Mammary epithelial cell (primary cell): ENCODE measurements at places on chromosomes 3 and 15.
A peak's percentile ranks its signal among the peaks of the same experiment; 100 is the strongest.

GRCh38 chr3:52783211-52783555 lies 5.8 kb downstream of the ITIH1 start:
- no peak for DNase-seq

GRCh38 chr15:98923171-98923570 lies 84.4 kb downstream of the PGPEP1L start:
- DNase-seq: no peak

GRCh38 chr3:20140881-20141280 lies 45.1 kb downstream of the SGO1 start:
- no peak for DNase-seq

- DNase-seq: no peak
Observed at GRCh38 chr3:71562938-71563337, 20.6 kb downstream of the FOXP1 start.

DNA sequence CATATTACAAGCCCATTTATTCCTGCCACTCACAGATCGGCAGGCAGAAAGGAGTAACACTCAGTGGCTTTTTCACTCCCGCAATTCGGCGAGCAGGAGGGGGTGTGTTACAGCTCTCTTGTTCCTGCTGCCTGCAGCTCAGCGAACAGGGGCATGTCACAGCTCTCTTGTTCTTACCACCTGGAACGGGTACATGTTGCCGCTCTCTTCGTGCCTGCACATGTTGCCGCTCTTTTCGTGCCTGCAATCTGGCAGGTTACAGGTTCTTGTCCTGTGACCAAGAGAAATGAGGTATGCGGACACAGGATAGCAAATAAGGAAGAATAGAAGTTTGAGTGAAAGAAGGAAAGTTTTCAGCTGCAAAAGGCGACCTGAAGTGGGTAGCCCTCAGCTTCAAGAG lies 761.4 kb downstream of the NAALADL2 start:
- no peak for DNase-seq

- no peak for DNase-seq
Observed at GRCh38 chr3:9553948-9554513, 409 bp upstream of the LHFPL4 start.

DNA sequence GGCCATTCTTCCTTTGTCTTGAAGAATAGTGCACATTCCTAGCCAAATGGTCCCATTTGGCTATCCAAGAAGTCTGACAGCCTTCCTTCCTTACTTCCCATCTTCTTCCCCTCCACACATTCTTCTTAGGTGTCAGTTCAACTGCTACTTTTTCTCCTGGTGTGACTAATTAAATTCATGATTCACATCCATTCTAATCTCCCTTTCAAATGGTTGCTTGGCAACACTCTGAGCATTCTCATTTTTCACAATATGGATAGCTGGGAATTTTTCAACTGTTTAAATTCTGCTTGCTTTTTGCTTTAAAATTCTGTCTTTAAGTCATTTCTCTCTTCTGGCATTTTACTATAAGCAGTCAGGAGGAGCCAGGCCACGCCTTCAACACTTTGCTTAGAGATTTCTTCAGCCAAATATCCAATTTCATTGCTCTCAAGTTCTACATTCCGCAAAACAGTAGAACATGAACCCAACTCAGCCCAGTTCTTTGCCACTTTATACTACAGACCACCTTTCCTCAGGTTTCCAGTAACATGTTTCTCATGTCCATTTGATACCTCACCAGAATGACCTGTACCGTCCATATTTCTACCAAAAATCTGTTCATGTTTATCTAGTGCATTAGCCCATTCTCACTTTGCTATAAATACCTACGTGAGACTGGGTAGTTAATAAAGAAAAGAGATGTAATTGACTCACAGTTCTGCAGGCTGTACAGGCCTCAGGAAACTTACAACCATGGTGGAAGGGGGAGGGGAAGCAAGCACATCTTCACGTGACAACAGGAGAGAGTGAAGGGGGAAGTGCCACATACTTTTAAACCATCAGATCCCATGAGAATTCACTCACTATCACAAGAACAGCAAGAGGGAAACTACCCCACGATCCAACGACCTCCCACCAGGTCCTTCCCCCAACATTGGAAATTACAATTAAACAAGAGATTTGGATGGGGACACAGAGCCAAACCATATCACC lies 31.9 kb upstream of the MCF2L2 start:
- peak; percentile 49 for DNase-seq

GRCh38 chr15:81049835-81050234 lies 49.1 kb downstream of the TLNRD1 start:
- DNase-seq: no peak

DNA sequence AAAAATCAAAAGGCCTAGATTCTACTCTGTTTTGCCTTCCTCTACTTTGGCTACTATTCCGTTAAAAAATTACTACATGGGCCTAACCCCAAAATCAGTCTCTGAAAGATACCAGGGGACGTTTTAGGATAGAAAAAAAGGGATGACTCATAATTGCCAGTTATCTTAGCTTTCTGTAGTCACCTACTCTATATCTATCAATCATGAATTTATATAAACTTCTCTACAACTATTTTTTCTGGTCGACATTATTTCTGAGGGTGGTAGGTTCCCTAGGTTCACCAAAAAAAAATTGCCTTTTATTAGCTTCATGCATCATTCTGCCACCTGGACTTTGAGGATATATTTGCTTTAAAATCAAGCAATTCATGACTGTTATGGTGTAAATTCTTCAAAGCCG lies 36.5 kb downstream of the RAF1 start:
- no peak for DNase-seq

- DNase-seq: no peak
Observed at GRCh38 chr3:18890449-18890848, 257.9 kb upstream of the KCNH8 start.

GRCh38 chr15:27064080-27064479 lies 93.1 kb downstream of the GABRG3 start:
- DNase-seq: no peak

- DNase-seq: no peak
Observed at GRCh38 chr3:105790534-105790933, 78.3 kb downstream of the CBLB start.

GRCh38 chr15:67550522-67550921 lies 8.0 kb downstream of the MAP2K5 start:
- DNase-seq: no peak

- peak; percentile 88 for DNase-seq
Observed at GRCh38 chr15:73983211-73983727, 8.8 kb downstream of the STOML1 start.

DNA sequence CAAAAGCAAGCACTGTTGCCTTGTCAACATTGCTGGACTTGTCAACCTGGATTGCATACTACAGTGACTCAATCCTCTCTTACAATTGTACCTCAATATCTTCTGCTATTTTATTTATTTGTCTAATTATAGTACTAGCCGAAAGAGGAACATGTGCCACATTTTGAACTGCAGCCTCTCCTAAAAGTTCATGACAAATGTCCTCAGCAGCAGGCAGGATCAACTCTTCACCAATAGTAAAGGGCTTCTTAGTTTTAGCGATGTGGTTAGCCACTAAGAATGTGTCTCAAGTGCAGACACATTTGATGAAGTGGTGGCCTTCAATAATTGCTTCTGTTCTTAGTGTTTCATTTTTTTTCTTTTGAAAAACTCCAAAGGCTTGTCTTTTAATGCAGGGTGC lies 13.2 kb downstream of the DOCK3 start:
- no peak for DNase-seq

- no peak for DNase-seq
Observed at GRCh38 chr3:15978801-15979200, 181.0 kb upstream of the ANKRD28 start.

DNA sequence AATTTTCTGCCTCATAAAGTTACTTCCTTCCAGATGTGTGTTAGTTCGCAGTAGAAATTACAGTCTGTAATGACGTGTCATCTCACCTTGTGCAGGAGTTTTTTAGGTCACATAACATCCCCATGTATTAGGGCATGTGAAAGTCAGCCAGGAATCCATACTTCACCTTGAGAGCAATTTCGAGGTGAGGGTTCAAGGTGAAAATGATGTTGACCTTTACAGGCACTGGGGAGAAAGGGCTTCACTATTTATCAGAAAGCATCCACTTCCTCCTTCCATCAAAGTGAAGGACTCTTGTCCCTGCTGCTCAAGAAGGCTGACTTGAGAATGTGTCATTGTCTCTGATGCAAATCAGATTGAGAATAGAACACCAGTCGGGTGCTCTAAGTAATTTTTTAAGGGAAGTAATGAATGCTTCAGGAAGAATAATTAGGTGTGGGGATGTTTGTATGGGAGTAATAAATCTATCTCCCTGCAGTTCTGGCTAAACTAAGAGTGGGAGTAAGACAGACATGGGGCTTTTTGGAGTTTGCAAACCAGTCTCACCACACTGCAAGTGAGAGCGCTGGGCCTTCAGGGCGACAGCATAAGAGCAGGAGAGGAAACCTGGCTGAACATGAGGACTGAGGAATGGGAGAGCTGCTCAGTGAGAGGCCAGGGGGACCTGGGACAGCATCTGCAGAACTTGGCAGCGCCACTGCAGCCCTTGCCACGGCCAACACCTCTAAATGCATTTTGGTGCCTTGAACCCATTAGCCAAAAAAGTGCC lies 85.9 kb upstream of the IL12A start:
- DNase-seq: no peak

DNA sequence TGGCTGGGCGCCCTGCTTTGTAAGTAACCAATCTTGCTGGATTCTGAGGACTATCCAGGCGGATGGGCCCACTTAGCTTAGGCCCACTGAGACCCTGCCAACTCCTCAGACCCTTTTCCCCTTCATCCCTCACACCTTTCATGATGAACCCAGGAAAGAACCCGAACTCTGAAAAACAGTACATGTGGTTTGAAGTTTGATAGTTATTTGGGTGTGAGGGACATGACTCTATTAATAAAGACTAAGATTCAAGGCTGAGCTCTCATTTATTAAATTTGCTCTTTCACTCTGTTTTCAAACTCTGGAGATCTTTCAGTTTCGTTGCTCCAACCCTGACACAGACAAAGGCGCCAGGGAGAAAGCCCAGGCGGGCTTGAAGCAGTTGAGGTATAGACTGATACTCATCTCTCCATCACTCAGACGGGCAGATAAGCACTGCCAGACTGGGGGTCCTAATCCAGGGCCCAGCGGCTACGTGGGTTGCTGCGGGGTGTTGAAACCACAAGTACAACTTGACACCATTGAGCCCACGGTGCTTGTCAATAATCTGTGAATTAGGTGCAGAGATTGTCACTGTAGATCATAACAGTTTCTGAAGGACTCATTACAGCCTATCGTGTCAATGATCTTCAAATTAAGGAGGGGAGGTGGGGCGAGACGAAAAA lies 7.2 kb upstream of the SOX2 start:
- no peak for DNase-seq

GRCh38 chr3:37131860-37132144 lies 42.6 kb downstream of the LRRFIP2 start:
- no peak for DNase-seq

DNA sequence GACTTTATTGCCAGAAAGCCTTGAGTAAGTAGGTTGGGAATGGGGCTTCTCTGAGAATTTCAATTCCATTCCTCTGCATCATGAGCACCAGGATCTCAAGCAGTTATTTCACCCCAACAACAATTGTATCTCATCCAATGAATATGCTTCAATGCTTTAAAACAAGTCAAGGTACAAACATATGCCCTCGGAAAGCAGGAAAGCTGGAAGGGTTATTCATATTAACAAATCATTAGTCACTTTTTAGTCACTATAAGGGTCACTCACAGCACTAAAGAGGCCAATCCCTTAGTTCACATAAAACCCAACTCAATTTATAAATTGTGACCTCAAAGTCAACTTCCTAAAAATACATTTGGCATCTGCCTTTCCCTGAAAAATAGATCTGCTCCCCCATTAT lies 16.2 kb downstream of the MB21D2 start:
- DNase-seq: peak; percentile 85

GRCh38 chr15:68816158-68816557 lies 4.5 kb downstream of the ANP32A start:
- DNase-seq: no peak

DNA sequence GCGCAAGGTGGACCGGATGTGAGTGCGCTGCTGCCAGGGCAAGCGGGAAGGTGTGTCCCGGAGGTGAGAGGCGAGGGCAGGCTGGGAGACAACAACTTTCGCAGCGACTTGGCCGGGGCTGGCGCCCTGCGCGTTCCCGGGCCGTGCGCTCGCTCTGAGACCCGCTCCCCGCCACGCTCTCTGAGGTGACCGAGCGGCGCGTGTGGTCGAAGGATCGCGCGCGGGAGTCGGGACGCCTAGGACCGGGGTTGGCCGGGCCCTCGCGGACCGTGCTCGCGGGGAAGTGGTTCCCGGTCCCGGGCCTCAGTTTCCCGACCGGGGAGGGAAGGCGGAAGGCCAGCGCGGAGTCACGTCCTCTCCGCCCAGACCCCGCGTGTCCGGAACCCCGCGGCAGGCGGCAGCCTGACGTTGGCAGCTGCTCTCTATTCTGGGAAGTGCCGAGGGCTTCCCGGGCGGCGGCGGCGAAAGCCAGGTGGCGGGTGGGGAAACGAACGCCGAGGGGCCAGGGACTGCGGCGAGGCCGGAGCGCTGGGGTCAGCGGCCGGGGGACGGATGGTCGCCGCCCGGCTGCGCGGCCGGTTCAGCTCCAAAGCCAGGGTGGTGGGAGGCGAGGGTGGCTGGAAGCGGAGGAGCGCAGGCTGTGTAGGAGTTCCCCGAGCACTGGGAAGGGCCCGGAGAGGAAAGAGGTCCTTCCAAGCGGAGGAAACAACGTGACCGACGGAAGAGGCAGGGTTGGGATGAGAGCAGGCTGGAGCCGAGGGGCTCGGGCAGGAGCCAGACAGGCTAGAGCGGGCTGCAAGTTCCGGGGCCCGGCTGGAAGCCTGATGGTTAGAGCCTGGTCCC lies 1.0 kb upstream of the IGF2BP2 start:
- peak; percentile 57 for DNase-seq

DNA sequence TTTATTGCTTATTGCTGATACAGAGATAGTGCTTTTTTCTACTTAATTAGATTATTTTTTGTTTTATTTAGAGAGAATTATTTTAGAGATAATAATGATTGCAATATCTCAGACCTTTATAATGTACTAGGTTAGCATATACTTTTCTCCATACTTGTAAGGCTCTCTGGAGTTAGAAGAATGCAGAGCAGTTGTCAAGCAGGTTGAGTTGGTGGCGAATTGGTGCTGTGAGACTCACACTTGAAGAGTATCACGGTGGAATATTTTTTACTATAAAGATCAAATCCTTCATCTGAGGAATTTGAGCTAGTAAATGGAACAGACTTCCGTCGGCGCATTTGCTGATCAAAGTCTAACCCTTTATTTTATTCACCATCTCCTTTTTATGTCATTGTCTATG lies 47.3 kb upstream of the MDFIC2 start:
- DNase-seq: no peak

DNA sequence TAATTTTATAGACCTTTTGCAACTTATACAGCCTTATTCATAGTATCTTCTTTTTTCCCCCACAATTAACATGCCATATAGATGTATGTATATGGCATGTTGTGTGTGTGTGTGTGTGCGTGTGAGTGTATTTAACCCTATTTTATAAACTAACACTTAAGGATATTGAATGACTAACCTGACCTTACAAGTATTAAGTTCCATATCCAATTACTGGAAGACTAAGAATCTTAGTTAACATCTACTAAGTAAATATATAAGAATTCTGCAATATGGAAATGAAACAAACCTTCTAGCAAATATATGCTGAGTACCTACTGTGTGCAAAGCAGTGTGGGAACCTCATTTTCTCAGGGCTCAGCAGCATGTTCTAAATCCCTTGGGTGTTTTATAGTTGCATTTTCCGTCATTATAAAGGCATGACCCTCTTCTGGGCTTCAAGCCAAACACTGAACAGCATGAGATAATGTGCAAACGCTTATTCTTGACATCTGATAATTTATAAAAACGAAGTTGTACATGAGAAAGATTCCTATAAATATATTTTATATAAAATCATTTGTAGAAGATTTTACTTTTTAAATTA lies 105.5 kb downstream of the NLGN1 start:
- no peak for DNase-seq

GRCh38 chr3:56173601-56174000 lies 294.7 kb downstream of the ERC2 start:
- DNase-seq: no peak
